ENCODE measurements at places on chromosomes 7 and 10.
A peak's percentile ranks its signal among the peaks of the same experiment; 100 is the strongest.

GRCh38 chr10:78934994-78935602 lies 133.7 kb upstream of the ZMIZ1 start:
- no peak for DNase-seq

- DNase-seq = no peak
Observed at GRCh38 chr7:154372011-154372601, 319.9 kb downstream of the DPP6 start.

GRCh38 chr7:47328392-47329319 lies 253.3 kb downstream of the TNS3 start:
- no peak for DNase-seq

DNA sequence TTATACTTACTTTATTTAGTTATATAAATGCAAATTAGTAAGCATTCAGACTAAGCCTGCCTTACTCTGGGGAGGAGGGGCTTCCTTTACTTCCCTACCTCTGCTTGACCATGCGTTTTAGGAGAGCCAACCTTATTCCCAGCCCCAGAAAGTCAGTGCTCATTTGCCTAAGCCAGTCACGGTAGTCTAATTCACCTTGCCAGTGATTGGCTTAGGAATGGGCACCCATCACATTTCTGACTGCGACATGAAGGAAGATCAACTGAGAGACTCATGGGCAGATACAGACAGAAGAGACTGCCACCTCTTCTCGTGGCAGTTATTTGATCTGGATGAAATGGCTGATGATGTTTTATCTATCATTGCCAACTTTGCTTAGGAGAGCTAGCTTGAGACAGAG lies 29.5 kb downstream of the RPA3 start:
- DNase-seq = no peak

- no peak for DNase-seq
Observed at GRCh38 chr10:114499630-114500190, 95.4 kb upstream of the AFAP1L2 start.

DNA sequence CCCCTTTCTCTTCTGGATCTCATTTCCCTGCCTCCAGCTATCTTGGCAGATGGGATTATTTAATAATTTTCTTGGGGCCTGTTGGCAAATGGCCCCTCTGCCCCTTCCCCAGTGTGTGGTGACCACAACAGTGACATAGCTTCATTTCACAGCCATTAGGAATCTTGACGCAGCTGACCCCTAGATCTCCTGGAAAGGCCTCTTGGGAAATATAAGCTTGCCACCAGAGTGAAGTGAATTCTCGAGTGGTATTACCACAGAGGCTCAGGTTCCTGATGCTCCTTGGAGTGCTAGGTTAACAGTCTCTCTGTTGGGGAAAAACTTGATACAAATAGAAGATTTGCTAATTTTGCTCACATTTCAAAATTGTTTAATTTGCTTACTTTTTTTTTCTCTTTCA lies 57.8 kb downstream of the AUTS2 start:
- no peak for DNase-seq

- DNase-seq = no peak
Observed at GRCh38 chr7:92496876-92497275, 19.1 kb upstream of the ERVW-1 start.

GRCh38 chr7:17355050-17355449 lies 56.6 kb downstream of the AHR start:
- no peak for DNase-seq

DNA sequence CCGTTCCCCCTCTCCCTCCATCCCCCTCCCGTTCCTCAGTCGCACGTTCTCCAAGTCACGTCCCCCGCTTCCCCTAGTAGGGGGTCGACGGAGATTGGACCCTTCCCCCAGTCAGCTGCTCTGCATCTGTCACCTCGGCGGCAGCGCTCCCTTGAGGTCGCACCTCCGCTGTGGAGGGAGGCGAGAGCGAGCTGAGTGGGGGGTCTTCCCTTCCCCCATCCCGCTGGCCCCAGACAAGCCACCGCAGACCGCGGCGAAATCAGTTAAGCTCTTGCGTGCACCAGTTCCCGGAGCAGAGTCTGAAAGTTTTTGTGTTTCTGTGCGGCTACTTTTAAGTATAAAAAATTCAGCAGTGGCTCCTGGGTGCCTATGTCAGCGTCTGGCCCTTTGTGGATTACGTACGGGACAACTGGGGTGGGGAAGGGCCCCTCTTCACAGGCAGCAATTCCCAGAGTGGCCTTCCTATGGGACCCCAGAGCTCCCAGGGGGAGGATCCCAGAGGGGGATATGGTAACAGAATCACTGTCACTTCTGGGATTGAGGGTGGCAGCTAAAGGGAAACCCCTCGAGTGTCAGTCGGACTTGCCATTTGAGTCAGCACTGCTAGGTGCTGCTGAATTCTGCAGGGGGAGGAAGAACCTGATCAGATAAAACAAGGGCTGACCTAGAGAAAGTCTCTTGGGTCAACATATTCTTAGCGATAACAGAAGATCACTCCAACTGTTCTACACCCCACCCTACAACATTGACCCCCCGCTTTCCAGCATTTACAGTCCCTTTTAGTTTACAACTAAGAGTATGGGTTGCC lies 12.5 kb upstream of the DDIT4 start:
- DNase-seq = peak; percentile 52
